ENCODE measurements at places on chromosomes 16 and 17.

DNA sequence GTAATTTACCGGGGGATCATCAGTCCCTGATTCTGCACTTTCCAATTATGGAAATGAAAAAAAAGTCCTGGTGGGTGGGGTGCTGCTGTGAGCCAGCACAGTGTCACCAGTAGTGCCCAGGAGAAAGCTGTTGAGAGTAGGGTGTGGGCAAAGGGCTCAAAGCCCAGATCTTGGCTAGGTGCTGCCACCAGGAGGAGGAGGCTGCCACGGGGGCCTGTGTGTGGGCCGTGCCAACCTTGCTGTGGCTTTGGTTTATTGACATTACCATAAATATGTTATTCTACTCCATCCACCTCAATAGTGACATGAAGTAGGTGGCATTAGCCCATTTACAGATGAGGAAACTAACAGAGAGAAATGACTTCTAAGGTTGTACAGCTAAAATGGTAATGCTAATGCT is 6.7 kb upstream of the PRPSAP2 start:
- no peak for DNase-seq

DNA sequence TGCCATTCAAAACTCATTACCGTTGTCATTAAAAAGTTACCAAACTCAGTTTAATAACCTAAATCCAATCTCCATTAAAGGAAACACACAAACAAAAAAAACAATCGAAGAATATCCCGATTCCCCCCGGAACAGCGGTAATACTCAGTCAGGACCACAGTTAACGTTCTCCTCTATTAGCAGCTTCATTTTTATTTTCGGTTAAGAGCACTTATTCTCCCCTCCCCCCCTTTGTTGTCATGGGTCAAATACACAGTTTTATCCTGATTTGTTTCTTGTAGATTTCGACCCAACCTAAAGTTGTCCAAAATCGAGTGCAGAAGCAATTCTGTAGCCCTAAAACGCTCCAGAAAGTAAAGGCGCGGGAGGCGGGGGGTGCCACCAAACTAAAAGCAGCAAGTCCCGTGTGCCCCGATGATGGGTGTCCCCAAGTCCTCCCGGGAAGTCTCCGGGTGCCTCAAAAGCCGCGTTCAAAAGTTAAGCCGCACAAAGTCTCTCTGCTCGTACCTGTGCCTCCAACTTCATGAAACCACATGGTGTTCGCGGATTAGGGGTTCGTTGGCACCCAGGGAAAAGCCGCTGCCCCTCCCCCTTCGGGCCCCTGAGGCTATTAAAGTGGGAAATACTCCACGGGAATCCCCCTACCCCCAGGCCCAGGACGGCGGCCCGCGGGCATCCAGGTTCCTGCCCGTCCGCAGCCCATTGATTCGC is 996 bp downstream of the SUMO2 start:
- DNase-seq: no peak

- DNase-seq: peak; percentile 69
These were observed 2.7 kb downstream of the UTP18 start for GRCh38 chr17:51263006-51263405.

DNA sequence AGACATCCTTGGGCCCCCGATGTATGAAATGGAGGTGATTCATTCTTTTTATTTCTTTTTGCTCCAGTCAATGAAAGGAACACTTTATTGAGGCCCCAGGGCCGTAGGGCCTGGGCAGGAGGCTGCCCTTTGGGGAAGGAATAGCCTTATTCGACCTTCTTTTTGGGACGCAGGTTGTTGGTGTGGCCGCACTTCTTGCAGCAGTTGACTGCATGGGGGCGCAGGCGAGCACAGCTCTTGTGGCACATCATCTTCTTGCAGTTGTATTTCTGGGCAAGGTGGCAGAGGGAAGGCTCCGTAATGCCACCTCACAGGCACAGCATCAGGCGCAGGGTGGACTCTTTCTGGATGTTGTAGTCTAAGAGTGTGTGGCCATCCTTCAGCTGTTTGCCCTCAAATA is 50.9 kb downstream of the SIAH1 start:
- DNase-seq: no peak

DNA sequence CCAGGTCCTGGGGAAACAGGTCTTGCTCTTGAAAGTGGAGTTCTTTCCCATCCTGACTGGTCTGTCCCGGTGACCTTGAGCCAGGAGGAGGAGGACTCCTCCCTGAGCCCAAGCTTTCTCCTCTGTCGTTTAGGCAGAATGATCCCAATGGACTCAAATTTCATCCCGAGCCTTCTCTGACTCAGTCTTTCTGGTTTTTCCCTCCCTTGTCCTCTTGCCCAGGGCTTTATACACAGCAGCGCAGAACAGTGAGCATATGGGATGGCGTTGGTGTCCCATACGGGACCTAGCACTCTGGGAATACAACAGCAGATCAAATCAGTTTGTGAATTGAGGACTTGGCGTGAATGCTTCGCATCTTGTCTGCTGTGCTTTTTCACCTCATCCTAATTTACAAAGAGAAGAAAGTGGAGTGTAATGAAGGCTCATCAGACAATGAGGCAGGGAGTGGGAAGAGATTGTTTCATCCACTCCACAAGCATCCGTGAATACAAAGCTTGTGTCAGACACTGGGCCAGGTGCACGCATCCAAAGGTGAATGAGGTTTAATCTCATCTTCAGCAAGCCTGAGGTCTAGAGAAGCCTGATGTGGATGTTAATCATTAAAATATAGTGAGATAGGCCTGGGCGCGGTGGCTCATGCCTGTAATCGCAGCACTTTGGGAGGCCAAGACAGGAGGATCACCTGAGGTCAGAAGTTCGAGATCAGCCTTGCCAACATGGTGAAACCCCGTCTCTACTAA is 1.1 kb upstream of the XYLT1 start:
- no peak for DNase-seq

- DNase-seq: no peak
These were observed 256.6 kb downstream of the HS3ST3B1 start for GRCh38 chr17:14557480-14557879.

DNA sequence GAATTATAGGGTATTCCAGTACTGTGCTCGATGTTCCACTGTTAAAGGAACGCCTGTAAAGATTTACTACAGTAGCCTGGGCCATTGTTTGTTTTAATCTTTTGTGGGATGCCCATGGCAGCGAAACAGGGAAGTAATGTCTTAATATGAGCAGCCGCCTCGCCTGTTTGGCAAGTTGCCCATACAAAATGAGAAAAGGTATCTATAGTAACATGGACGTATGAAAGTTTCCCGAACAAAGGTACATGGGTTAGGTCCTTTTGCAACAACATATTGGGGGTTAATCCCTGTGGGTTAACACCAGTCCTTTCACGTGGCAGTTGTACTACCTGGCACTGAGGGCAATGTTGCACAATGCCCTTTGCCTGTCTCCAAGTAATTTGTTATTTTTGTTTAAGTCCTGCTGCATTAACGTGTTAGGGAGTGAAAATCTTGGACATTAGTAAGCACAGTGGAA is 21.1 kb upstream of the TMC5 start:
- DNase-seq: peak; percentile 58

GRCh38 chr16:78390092-78390491 is 290.6 kb downstream of the WWOX start:
- DNase-seq: peak; percentile 37

- DNase-seq: peak; percentile 61
These were observed 25.8 kb downstream of the ADCY9 start for GRCh38 chr16:4090351-4090851.

DNA sequence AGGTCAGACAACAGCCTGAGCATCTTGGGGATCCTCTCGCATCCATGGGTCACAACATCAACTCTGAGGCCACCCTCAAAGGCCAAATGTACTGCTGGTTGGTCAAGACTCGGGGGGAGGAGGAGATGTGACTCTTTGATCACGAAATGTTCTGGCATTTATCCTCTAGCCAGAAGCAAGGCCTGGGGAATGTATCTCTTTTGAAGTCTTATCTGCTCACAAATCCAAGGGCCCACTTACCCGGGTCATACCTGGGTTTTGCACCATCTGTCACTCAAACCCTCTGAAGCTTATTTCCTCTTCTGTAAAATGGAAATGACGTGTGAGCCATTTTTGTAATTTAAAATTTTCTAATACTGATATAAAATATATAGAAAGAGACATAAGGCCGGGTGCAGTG is 13.2 kb downstream of the CA7 start:
- DNase-seq: no peak

DNA sequence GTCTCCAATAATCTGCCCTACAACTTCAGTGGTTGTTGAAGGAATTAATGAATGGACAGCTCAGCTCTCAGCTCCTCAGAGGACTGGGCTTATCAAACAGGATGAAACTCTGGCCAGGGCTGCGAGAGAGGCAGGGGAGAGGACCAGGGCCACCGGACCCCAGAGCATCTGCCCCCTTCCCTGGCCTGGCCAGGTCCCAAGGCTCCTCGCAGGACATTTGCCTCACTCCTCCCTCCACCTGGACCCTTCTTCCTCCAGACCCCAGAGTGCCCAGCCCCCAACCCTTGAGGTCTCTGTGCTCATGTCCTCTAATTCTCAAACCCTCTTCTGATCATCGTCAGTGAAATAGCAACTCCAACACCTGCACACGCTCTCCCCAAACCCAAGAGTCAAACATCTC is 3.7 kb downstream of the CD300C start:
- DNase-seq: no peak

DNA sequence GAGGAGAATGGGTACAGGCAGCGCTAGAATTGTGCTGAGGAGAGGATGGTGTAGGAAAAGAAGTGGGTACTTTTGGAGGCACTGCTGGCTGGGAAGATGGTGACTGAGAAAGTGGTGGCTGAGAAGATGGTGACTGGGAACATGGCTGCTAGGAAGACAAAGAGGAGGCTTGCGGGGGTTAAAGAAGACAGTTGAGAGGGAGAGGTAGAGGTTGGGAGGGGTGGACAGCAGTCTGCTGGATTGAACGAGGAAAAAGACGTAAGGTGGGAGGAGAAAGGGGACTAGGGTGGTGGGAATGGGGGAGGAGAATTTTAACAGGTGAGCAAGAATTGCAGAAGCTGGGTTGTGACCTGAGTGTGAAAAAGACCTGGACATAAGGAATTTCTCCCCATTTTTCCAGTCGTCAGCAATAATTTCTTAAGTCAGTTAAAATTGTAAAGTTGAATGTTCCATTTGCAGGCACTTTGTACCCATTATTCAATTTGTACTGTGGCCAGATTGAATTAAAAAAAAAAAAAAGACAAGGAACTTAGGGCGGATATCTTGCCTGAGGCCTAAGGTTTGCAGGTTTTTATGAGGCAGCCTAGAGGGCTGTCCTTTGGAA is 2450.0 kb downstream of the TP53TG3F start:
- no peak for DNase-seq

DNA sequence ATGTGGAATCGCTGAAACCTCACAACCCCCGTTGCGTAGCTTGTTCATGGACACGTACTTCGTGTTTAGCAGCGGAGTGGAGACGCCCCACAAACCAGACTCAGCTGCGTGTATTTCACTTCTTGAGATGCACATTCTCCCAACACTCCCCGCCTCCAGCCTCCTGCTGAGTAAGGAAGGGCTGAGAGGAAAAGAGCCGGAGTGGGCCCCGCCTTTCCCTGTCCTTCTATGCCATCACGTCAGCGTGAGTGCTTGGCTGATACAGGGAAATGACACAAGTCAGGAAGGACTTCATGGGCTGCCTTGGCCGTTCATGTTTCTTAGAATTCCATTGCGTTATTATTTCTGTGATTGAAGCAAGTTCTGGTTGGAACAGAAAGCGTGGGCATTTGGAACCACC is 68.6 kb upstream of the CBX4 start:
- DNase-seq: no peak

- DNase-seq: peak; percentile 6
These were observed 184.6 kb downstream of the TMEM132E start for GRCh38 chr17:34763728-34764665.

GRCh38 chr16:48330841-48331192 is 54.4 kb downstream of the SIAH1 start:
- no peak for DNase-seq

GRCh38 chr16:67865318-67865717 is 7.5 kb upstream of the EDC4 start:
- peak; percentile 51 for DNase-seq

- DNase-seq: no peak
These were observed 27.1 kb downstream of the NUDT7 start for GRCh38 chr16:77749415-77749814.

- DNase-seq: peak; percentile 69
These were observed 7.9 kb downstream of the KRT37 start for GRCh38 chr17:41416479-41416878.

DNA sequence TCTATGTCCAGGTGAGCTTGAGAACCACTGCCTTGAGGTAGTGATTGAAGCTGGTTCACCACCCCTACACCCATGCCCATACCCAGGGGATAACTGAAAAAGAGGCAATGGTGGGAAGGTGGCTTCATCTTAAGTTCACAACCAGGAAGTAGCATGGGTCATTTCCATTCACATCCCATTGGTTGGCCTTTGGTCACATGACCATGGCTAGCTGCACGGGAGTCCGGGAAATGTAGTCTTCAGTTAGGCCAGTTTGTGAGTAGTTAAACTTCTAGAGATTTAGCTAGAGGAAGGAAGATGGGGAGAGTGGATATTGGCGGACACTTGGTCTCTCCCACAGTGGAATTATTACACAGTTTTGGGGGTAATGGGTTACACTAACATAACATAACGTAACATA is 92.9 kb downstream of the RGS9 start:
- DNase-seq: no peak

- DNase-seq: no peak
These were observed 26.0 kb upstream of the MPHOSPH6 start for GRCh38 chr16:82195917-82196494.

DNA sequence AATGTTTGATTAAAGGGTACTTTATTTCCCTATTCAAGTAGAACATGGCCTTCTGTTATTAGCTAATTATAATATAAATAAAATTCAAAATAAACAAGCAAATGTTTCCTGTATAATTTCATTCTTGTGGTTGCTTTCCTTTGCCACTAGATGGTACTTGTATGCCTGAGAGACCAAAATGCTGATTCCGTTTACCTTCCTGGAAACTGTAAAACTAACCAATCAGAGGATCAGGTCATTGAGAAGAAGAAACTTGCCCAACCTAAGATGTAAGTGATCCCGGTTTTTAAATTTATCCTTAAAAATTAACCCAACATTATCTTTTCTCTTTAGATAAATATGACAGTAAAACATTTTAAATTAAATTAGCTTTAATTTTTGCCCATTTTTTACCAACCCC is 8.1 kb upstream of the ABCA5 start:
- DNase-seq: peak; percentile 69

- no peak for DNase-seq
These were observed 397 bp downstream of the NCOR1 start for GRCh38 chr17:16215002-16215272.

DNA sequence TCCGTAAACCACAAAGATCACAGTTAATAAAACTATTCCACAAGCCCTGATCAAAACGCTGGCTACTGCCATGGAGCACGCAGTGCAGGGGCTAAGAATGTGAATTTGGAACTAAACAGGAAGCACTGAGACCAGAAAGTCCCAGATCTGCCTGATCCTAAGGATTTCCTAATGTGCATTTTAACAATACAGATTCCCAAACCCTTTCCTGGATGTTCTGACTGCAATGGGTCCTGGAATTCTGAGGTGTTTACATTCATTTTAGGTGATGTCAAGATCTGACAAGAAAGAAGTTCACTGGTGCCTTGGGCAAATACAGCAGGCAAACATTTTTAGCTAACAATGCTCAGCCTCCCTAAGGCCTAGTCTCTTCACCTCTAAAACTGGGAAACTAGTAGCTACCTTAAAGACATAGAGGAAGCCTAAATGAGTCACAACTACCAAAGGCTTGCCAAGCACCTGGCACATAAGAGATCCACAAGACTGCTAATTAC is 10.3 kb downstream of the NSMCE1 start:
- DNase-seq: peak; percentile 68

Data from renal cortical epithelial cell (primary cell).